ENCODE measurements at places on chromosomes 2 and 18. TPM values are rescaled to one million over a fixed set of nuclear protein-coding genes. Genes with fewer than 3 reads are reported as not detected.
A peak's percentile ranks its signal among the peaks of the same experiment; 100 is the strongest.

- H3K27ac ChIP-seq = no peak overlapping the region
- no peaks in the 10 kb centered on the region for H3K27me3 ChIP-seq
- no peaks in the 10 kb centered on the region for H3K36me3 ChIP-seq
- peaks cover 13% of the 10 kb centered on the region for H3K4me1 ChIP-seq
These were observed 371.9 kb downstream of the NBAS start for GRCh38 chr2:15189216-15189615.

- no peaks in the 10 kb centered on the region for H3K27me3 ChIP-seq
- no peaks in the 10 kb centered on the region for H3K36me3 ChIP-seq
- H3K4me1 ChIP-seq = peaks cover 76% of the 10 kb centered on the region
- no peak overlapping the region for H3K4me3 ChIP-seq
- DNase-seq = no peak
These were observed 131.2 kb downstream of the THADA start for GRCh38 chr2:43464590-43464989.

GRCh38 chr18:36302676-36303075, 5.2 kb downstream of the FHOD3 start:
- DNase-seq = no peak
- H3K4me3 ChIP-seq = no peak overlapping the region
- H3K36me3 ChIP-seq = no peaks in the 10 kb centered on the region
- peaks cover 19% of the 10 kb centered on the region for H3K27me3 ChIP-seq
- no peak overlapping the region for H3K27ac ChIP-seq
- peaks cover 3% of the 10 kb centered on the region for H3K4me1 ChIP-seq

- no peak for DNase-seq
- no peaks in the 10 kb centered on the region for H3K4me1 ChIP-seq
- H3K36me3 ChIP-seq = no peaks in the 10 kb centered on the region
- H3K27ac ChIP-seq = no peak overlapping the region
- H3K27me3 ChIP-seq = no peaks in the 10 kb centered on the region
These were observed 181.3 kb upstream of the UBE2E3 start for GRCh38 chr2:180799141-180799540.

GRCh38 chr2:230924470-230925341, at the start of gene GPR55:
GPR55 (minus strand) TSS chr2:230925242; CDS start chr2:230910962, 14,280 bp downstream.
- no peak for DNase-seq
- no peak within 1 kb of the TSS for H3K27ac ChIP-seq
- no peaks in the 10 kb centered on the region for H3K4me1 ChIP-seq
- H3K4me3 ChIP-seq = no peak within 1 kb of the TSS
- H3K27me3 ChIP-seq = no peaks in the 10 kb centered on the region
- no peaks in the 10 kb centered on the region for H3K36me3 ChIP-seq

GRCh38 chr2:85734942-85735608, 18.7 kb upstream of the ATOH8 start:
- H3K36me3 ChIP-seq = no peaks in the 10 kb centered on the region
- DNase-seq = no peak
- H3K4me1 ChIP-seq = no peaks in the 10 kb centered on the region

DNA sequence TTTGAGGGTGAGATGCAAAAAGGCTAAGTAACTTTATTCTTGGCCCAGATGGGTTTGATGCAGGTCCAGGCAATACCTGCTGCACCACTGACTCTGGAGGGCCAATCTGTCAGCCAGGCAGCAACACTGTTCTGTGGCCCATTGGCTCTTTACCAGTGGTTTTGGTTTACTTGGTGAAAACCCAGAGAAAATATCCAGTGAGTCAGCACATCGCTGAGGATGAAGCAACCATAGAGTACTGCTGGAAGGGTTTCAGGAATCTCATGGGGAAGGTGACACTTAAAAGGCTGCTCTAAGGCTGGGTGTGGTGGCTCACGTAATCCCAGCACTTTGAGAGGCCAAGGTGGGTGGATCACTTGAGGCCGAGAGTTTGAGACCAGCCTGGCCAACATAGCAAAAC, 192.5 kb upstream of the FAM98A start:
- no peak overlapping the region for H3K4me3 ChIP-seq
- DNase-seq = no peak
- no peaks in the 10 kb centered on the region for H3K36me3 ChIP-seq
- H3K4me1 ChIP-seq = no peaks in the 10 kb centered on the region
- H3K27ac ChIP-seq = no peak overlapping the region

GRCh38 chr18:59961070-59961469, 61.3 kb downstream of the PMAIP1 start:
- no peak for DNase-seq
- 0 out of 2 replicates have a peak overlapping the region, but pooled peaks have one; percentile 0 for H3K4me3 ChIP-seq
- H3K27me3 ChIP-seq = no peaks in the 10 kb centered on the region

DNA sequence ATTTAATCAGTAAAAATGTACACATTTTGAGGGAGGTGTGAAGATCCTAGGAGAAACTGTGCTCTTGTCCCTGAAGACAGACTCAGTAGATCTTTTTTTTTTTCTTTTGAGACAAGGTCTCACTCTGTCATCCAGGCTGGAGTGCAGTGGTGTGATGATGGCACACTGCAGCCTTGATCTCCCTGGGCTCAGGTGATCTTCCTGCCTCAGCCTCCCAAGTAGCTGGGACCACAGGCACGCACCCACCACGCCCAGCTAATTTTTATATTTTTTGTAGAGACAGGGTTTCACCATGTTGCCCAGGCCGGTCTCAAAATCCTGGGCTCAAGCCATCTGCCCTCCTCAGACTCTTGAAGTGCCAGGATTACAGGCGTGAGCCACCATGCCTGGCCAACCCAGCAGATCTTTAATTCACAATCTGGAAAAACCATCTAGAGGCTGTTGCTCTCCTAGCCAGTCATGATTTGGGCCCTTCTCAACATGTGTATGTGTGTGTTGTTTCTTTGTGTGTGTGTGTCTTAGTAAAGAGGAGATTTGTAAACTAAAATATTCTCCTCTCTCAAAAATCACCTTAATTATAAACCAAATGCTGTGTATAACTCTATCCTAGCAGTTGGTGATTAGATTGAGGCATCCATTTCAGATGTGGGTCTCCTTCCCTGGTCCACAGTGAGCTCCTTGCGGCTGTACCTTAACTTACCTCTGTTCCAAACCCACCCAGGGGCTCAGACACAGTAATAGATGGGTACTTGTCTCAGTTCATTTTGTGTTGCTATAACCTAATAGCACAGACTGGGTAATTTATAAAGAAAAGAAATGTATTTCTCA, 3.9 kb upstream of the MYCN start:
- H3K27me3 ChIP-seq = peaks cover 13% of the 10 kb centered on the region
- H3K4me3 ChIP-seq = no peak overlapping the region
- DNase-seq = no peak

The CPS1 gene
- total RNA-seq = 37.5 TPM

The LHCGR gene
- not detected for total RNA-seq

All from HCT116 (cell line).